ENCODE measurements at places on chromosomes 2 and 18. TPM values are rescaled to one million over a fixed set of nuclear protein-coding genes. Genes with fewer than 3 reads are reported as not detected.

GRCh38 chr2:95007822-95008221, 17.7 kb upstream of the MAL start:
- no peaks in the 10 kb centered on the region for H3K4me1 ChIP-seq
- H3K27me3 ChIP-seq = no peaks in the 10 kb centered on the region
- no peak overlapping the region for H3K27ac ChIP-seq
- DNase-seq = no peak

- DNase-seq = peak; percentile 17
- H3K4me3 ChIP-seq = no peak overlapping the region
- H3K36me3 ChIP-seq = no peaks in the 10 kb centered on the region
- peaks cover 35% of the 10 kb centered on the region for H3K4me1 ChIP-seq
Observed at GRCh38 chr2:174327841-174328113, 7.0 kb upstream of the SP9 start.

EML6 gene
- 1.7 TPM for total RNA-seq

FEZ2 gene
- total RNA-seq = 36.0 TPM

CYTIP gene
- total RNA-seq = 363 TPM

Measured in natural killer cell (primary cell).